Renal cortex interstitium (tissue), 15 donors: ENCODE measurements at places on chromosomes 3 and 15. TPM values are rescaled to one million over a fixed set of nuclear protein-coding genes. Genes with fewer than 3 reads are reported as not detected.

GRCh38 chr3:85678713-85679112, 719.9 kb downstream of the CADM2 start:
- no peak for DNase-seq

DNA sequence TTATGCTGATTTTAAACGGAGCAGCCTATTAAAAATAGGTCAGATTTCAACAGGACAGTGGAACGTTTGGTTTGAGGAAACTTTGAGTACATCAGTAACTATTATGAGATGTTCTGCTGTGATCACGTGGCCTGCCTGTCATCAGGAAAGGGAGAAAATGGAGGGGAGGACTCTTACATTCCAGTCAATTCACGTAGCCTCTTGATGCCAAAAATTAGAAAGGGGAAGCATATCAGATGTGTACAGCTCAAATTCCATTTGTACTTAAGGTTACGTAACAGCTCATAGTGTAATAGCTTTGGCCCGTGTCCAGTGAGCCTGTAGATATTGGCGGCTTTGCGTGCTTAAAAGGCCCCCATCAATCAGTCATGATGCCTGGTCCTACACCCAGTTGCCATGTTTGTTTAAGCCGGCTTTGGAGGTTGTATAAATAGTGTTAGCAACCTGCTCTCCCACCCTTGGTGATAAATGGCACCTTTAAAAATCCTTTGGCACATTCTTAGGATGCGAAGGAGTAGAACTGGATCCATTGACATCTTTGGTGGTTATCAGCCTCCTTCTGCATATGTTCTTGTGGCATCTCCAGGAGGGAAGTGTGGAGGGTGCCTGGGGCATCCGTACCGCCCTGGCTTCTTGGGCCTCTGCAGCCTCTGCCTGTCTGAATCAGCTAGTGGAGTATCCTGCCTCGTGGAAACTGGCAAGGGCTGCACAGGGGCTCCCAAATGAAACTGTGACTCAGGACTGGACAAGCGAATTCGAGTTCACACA, 163.9 kb downstream of the THSD4 start:
- no peak for DNase-seq

- DNase-seq: no peak
These were observed 352.0 kb downstream of the SOX2 start for GRCh38 chr3:182063742-182064141.

DNA sequence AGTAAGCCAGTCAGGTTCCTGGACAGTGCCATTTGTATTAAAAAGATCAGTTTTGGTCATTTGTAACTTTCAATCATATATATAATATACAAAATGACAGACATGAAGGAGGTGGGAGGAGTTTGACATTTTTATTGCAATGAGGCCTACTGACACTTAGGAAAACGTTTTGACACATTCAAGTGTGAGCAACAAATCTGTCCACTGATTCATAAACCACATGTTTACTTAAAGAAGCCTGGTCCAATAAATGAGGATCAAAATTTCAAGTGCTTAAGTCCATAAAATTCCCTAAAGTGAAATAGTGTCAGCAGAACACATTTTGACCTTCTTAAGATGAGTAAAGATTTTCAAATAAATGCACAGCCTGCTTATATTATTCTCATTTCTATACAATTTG, 137.3 kb downstream of the MECOM start:
- DNase-seq: no peak

DNA sequence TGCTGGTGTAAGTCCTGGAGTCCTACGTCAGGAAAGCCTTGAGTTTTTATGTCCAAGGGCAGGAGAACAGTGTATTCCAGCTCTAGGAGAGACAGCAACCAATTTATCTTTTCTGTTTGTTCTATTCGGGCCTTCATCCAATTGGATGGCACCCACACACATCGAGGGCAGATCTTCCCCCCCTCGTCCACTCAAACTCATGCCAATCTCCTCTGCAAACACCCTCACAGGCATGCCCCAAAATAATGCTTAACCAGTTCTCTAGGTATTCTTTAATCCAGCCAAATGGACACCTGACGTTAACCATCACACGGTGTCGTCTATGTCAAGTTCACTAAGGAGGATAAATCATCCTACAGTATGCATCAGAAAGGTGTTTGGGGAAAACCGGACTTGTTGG, 102.5 kb upstream of the TRPM1 start:
- DNase-seq: no peak

DNA sequence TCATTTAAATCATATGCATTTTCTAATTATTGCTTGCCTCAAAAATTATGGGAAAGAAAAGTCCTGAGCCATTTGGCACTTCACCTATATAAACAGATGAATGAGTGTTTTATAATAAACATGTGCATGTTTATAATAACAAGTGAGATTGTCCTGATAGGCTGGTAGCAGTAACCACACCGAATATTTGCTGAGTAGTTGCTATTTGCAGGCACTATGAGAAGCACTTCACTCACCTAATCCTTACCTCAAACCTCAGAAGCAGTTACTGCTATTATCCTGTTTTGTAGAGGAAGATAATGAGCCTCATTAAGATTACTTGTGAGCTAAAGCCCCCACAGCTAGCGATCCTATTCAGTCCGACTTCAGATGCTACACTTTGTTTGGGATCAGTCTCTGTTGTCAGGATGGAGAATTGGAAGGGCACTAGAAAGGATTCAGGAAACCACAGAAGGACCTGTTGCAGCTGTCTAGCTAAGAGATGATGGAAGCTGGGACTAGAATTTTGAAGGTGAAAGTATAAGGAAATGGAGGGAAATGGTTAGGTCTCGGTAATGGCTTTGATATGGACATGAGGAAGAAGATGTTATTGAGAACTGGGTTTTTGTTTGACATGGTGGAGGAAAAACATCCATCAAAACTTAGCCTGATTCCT, 28.4 kb upstream of the MAGI1 start:
- no peak for DNase-seq

- no peak for DNase-seq
These were observed 1044.6 kb upstream of the CFAP20DC start for GRCh38 chr3:60094392-60094947.

- DNase-seq: no peak
These were observed 747 bp downstream of the MYL3 start for GRCh38 chr3:46862369-46863025.

DNA sequence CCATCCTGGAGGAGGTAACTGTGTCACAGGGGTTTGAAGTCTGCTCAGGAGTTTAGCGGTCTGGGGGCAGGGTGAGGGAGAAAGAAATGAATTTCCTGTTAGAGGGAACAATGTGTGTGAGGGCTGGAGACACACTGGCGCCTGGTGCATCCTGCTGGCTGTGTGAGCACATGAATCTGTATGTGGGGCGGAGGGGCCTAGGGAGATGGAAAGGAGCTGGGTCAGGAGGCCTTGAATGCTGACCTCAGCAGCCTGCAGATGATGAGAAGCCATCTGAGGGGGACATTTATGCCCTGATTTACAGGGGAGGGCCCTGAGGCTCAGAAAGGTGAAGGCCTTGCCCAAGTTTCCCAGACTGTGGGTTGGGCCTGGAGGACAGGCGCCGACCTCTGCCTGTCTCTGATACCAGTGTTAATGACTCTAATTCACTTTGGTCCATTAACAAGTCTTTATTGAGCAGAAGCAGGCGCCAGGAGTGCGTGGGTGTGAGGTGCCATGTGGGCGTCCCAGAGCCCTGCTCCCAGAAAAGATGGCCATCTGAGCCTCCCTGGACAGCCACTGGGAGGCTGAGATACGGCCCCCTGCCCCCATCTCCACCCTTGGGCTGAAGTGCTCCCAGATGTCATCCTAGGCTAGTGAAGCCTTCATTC, 34.8 kb downstream of the LINGO1 start:
- DNase-seq: no peak

- no peak for DNase-seq
These were observed 126.3 kb downstream of the DMXL2 start for GRCh38 chr15:51496246-51496645.

DNA sequence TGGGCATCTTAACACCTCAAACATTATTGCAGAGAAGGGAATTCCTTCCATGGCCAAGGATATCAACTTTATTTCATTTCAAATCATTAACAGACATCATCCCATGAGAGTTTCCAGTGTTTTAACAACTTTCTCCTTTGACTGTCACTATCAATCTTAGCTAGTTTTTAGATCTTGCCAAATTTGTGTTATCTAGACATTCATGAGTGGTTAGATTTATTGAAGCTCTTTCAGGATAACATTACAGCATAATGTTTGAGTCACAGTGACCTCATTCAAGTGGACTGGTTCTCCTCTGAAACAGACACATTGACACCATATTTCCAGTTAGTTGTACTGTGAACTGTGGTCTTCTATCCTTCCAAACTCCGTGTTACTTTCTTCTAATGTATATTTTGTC, 8.6 kb upstream of the TNFAIP8L3 start:
- DNase-seq: no peak

- DNase-seq: no peak
These were observed 86.0 kb upstream of the MFGE8 start for GRCh38 chr15:88998980-88999713.

DNA sequence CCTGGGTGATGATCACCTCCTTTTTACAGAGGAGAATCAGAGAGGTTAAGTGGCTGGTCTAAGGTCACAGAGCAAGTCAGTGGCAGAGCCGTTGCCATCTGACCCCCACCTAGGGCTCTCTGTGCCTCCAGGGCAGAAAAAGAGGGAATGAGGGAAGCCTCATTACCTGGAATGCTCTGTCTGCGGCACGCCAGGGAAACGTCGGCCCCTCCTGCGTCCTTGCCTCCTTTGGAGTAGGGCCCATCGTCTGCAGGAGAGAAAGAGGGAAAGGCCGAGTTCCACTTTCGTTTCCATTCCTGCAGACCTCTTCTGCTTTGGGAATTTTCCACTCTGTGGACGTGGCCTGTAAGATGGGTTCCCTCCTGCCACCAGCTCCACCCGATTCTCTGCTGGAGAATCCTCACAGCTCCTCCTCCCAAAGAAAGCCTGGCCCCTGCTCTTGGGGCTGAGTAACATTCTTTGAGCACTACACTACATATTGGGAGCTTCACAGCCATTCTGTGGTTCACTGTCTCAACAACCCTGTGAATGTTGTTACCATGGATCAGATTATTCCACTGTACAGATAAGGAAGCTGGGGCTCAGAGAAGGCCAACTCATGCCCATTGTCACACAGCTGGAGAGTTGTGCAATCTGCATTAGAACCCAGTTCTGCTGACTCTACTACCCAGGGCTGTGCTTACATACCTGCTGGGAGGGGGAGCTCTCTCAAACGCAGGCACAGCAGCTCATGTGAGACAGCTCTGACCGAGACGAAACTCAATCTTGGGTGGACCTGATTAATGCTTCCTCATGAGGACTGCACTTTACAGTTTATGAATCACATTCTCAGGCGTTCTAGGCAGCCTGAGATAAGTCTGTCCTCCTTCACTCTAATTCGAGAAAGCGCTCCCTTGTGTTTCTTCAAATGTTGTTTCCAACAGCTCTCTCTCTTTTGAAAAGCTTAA, 14.2 kb downstream of the GRIP2 start:
- DNase-seq: no peak

- no peak for DNase-seq
These were observed 924.3 kb upstream of the GBE1 start for GRCh38 chr3:82685761-82686160.

- no peak for DNase-seq
These were observed 64.7 kb downstream of the GPR176 start for GRCh38 chr15:39855400-39855799.

DNA sequence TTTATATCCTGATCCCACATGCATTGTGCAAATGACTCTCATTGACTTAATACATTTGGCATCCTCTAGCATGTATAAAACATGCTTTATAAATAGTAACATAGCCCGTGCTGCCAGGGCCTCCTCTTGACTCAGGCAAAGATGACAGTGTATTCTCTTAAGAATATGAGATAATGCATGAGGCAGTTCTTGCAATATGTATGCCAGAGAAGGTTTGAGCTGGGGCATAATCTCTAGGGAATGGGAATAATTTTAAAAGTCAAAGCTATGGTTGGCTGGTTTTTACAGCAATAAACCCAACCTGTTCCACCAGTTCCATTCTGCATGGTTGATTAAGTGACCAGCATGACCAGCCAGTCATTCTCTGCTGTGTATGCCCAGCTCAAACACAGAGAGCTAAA, 179.0 kb upstream of the PFN2 start:
- no peak for DNase-seq

- DNase-seq: no peak
These were observed 506.3 kb upstream of the GRM7 start for GRCh38 chr3:6354653-6355052.

DNA sequence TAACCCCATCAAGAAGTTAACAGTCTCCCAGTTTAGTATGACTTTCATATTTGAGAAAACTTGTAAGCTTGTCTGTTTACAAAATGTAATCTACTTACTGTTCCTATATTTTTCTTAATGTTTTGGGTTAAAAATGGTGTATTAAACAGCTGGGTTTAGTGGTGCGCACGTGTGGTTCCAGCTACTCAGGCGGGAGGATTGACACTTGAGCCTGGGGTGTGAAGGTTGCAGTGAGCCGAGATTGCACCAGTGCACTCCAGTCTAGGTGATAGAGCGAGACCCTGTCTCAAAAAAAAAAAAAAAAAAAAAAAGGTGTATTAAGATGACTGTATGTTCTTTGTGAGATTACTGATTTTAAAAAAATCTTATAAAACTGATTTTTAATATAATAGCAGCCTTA, 69.3 kb downstream of the BBX start:
- no peak for DNase-seq

DNA sequence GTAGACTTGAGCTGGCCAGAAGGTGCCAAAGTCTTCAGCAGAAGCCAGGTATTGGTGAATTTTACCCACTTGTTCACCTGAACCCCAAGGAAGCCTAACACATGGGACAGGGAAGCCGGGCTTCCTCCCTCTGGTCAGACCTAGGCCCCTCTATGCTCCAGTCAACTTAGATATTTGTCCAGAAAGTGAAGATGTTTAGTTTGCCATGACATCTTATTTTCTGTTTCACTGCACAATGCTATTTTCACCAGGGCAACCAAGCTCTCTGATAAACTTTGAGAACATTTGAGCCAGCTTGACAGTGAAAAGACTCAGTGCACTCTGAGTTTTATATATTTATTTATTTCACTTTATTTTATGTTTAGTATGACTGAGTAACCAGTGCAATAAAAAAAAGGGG, 71.0 kb downstream of the SOX14 start:
- DNase-seq: no peak

GRCh38 chr3:159080821-159081220, 279.0 kb downstream of the MFSD1 start:
- no peak for DNase-seq

- no peak for DNase-seq
These were observed 44.6 kb downstream of the CORO2B start for GRCh38 chr15:68623301-68623892.

GRCh38 chr15:56832125-56832524, 86.3 kb upstream of the TCF12 start:
- DNase-seq: no peak

GRCh38 chr3:60765776-60766175, 485.5 kb downstream of the FHIT start:
- DNase-seq: no peak

GRCh38 chr15:86590461-86590860, 510.8 kb downstream of the AGBL1 start:
- no peak for DNase-seq

Gene SNTN
- not detected for polyA plus RNA-seq

Gene MCTP2
- polyA plus RNA-seq: 21.8 TPM

Gene ABI3BP
- polyA plus RNA-seq: 16.3 TPM

Gene PLSCR1
- 69.4 TPM for polyA plus RNA-seq

Gene EIF4E3
- polyA plus RNA-seq: 11.1 TPM

Gene THSD4
- 30.2 TPM for polyA plus RNA-seq

Gene CD86
- polyA plus RNA-seq: 1.7 TPM

Gene LYZL4
- not detected for polyA plus RNA-seq

Gene CYP1A2
- polyA plus RNA-seq: 0.38 TPM

Gene C3orf22
- 0.17 TPM for polyA plus RNA-seq

Gene GOLGA8R
- 3.1 TPM for polyA plus RNA-seq
